Stimulated activated CD8-positive, alpha-beta memory T cell treated with anti-CD3 and anti-CD28 coated beads, Interleukin-15, amount 100 ng/mL, for 48 hours (primary cell): ENCODE measurements at places on chromosomes 11 and 22.

- DNase-seq = no peak
Measured at GRCh38 chr11:18771266-18772035, 20.1 kb downstream of the PTPN5 start.

DNA sequence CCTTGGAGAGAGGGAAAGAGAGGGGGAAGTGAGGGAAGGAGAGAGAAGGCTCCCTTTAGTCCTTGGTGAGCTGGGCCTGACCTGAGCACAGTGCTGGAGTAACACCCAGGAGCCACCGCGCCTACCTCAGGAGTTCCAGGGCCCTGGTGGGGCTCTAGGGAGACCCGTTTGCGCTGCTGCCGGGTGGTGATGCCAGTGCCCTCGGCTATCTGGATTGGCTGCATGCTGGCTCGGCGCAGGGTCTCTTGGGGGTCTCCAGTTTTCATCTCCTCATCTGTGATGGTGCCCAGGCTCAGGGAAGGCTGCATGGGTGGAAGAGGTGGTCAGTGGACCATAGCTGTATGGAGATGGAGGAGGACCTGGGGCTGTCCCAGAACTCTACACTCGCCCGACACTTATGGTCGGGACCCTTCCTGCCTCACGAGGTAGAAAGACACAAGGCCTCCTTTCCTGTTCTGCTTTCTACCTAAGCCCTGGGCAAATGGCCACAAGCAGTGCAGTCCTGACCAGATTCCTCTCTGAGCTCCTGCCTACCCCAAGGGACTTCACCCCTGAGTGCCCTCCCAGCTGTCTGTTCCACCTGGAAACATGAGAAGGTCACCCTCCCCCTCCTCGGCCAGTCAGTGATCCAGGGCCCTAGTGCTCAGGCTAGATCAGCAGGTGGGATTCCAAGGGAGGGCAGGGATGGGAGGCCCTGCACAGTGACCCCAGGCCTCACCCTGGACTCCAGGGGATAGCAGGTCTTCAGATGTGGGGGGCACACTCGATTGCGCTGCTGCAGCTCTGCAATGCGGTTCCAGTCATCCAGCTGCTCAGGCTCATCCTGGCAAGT, 6.0 kb downstream of the IL18BP start:
- DNase-seq = no peak

DNA sequence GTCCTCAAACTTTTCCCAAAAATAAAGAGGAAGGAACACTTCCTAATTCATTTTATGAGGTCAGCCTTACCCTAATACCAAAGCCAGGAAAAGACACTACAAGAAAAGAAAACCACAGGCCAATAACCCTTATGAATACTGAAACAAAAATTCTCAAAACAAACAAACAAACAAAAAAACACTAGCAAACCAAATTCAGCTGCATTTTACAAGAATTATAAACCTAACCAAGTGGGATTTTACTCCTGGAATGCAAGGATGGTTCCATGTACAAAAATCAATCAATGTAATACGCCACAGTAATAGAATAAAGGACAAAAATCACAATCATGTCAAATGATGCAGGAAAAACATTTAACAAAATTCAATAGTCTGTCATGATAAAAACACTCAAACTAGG, 13.3 kb downstream of the ARVCF start:
- DNase-seq = no peak

DNA sequence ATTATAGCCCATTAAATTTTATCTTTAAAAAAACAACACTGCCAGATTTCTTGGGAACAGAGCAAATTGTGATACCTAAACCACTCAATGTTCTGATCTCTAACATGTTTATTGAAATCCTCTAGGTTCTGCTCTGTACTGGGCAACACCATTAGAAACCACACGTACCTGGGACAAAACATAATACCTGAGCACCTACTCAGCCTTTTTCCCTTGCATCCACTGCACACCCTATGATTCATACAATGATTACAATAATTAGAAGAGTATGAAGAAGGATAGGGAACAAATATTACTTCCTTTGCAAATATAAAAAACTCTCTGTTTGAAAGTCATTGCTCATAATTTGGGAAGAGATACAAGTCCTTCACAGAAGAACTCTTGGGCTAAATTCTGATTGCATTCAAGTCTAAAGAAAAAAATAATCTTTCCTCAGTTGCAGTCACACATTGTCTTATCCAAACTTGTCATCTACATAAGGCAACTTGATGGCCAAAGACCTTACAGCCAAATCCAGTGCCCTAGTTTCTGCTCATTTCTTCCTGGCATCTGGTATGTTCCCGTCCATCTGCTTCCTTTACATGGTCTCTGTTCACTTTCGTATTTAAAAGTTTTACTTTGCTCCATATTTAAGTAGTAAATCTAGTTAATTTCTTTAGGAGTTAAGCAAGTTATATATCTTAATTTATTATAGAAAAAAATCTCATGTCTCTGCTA, 407.4 kb downstream of the LRRC4C start:
- DNase-seq = no peak

DNA sequence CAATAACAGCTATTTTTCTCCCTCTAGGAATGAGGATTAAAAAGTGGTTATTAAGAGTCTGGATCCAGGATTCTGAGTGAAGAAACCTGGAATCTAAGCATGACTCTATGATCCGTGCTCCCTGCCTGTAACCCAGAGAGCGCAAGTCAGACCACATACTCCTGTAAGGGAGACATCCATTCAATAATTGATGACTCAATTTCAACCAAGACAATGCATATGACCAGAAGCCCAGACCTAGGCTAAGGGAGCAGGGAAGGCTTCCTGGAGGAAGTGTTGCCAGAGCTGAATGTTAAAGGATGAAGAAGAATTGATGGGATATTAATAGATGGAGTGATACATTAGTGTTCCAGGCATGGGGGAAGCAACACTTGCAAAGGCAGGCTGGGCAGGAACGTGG, 13.8 kb upstream of the PAMR1 start:
- no peak for DNase-seq

- no peak for DNase-seq
Measured at GRCh38 chr11:11491589-11491988, 130.2 kb downstream of the GALNT18 start.

- no peak for DNase-seq
Measured at GRCh38 chr22:24105013-24105360, 76.3 kb upstream of the SUSD2 start.

DNA sequence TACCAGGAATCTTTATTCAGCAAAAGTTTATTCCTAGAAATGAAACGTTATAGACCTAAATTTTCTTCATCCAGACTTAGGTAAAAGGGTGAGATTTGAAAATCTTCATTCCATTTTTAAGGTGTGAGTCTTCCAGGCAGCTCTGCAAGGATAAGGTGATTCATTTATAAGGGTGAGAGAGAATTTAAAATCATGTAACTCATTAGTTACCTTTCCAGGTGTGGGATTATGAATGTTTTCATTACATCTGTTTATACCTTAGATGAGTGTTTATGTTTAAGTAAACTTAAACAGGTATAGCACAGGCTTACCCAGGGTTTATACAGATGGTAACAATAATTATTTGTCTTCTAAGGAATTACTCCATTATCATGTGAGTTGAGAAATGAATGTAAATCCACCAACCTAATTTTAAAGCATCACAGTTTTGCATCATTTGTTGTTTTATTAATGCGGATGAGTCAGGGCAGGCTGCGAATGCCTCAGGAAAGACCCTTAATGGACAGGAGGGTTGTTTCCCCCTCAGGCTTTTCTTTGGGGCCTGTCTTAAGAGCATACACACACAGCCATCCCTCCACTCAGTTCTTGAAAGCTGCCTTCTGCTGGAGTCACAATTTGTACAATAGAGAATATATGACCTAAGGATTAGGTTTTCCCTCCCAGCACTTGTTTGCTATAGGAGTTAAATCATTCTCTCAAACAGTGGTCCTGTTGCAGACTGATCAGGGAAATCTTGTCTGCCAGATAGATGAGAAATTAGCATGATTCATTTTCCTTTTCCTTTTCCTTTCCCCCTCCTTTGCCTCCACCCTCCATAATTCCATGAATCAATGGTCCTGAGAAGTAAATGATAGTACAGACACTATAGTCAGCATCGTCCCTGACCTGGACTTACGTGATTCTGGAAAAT, 3.0 kb downstream of the PRSS23 start:
- no peak for DNase-seq

- DNase-seq = no peak
Measured at GRCh38 chr11:15747671-15748070, 608.7 kb downstream of the SOX6 start.

- DNase-seq = no peak
Measured at GRCh38 chr11:15212876-15213275, 98.2 kb downstream of the INSC start.

DNA sequence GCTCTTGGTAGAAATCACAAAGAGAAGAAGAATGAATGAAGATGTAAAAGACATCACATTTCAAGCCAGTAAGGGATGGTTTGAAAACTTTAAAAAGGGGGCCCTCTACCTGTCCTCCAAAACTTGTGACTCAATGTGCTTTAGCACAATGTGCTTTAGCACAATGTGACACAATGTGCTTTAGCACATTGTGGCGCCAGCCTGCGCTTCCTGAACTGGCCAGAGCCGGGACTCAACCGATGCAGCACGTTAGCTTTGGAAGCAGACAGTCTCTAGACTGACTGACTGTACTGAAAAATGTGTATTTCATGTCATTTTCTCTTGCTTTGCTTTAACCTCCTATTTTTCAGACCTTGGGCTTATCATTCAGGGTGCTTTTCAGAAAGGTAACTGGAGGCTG, 63.5 kb downstream of the FAM83F start:
- DNase-seq = peak; percentile 36

GRCh38 chr11:125790825-125791224, 2.9 kb downstream of the PATE3 start:
- no peak for DNase-seq

DNA sequence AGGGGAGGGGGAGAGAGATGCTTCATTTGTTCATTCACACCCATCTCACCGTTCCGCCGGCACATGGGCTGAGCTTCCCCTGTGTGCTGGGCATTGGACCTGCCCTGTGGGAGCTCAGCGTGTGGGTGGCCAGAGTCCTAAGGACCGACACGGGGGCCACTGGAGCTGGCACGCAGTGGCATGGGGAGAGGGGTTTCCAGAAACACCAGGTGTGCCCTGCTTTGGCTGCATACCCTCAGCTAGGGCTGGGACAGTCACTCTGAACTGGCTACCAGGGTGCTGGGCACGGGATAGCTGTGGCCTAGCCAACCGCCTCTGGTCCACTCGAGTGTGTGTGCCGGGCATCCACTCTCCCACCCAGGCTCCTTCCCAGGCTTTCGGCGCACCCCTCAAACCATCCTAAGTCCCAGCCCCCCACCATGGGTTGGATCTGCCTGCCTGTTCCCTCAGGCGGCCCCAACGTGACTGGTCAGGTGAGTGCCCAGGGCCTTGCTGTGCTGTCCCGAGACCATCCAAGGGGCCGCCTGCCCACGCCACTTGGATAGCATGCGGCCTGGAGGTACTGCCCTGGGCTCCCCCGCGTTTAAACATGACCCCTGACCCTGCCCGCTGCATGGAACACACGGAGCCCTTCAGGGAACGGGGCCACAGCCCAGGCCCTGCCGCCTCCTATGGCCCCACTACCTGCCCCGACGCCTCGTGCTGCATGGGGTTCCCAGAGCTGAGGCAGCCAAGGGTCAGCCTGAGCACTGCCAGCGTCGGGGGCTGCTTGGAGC, 51.6 kb upstream of the LINC01488 start:
- no peak for DNase-seq
